ACHN (cell line): ENCODE measurements at places on chromosomes 7 and 10.

DNA sequence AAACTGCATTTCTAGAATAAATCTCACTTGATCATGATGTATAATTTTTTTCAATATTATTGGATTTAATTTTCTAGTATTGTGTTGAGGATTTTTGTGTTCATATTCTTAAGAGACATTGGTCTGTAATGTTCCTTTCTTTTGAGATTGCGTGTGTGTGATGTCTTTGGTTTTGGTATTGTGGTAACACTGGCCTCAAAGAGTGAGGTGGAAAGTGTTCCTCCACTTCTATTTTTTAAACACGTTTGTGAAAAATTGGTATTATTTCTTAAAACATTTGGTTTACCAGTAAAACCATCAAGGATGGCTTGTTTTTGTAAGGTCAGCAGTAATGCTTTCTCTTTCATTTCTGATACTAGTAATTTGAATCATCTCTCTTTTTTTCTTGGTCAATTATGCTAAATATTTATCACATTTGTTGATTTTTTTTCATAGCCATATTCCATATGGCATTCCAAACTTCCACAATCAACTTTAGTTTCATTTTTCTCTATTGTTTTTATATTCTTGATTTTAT lies 290.2 kb upstream of the CDC14C start:
- DNase-seq = no peak

DNA sequence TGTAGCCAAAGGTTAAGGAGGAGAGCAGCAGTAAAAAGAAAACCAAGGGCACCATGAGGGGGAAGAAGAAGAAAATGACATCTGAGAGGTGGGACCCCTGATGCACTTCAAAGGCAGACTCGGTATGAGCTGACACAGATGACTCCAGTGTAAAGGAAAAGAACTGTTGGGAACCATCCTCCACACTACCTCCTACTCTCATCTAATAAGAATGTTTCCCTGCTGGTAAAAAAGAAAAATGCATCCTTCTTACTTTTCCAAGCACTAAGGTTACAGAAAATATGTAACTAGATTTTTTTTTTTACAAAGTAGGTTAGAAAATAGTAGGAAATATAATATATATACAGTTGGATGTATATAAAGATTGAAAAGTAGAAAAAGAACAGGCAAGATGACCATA lies 16.9 kb downstream of the TAS2R41 start:
- DNase-seq = peak; percentile 21

DNA sequence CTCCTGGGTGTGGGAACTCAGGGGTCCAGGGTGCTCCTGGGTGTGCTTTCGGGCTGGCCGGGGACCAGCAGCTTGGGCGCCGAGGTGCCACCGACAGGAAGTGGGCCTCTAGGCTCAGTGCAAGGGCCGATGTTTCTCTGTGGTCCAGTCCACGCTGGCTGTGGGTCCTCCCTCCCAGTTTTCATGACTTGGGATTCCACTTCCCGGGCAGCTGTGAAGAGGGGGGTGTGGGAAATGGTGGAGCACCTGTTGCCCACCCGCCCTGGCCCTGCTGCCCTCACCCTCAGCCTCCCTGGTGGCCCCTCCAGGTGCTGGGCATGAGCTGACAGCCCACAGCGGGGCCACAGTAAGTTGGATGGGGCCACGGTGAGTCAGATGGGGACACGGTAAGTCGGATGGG lies 58.5 kb downstream of the NKX6-2 start:
- no peak for DNase-seq

GRCh38 chr7:144834641-144835144 lies 1.2 kb downstream of the TPK1 start:
- peak; percentile 72 for DNase-seq
